ENCODE measurements at places on chromosomes 12 and 14. TPM values are rescaled to one million over a fixed set of nuclear protein-coding genes. Genes with fewer than 3 reads are reported as not detected.
A peak's percentile ranks its signal among the peaks of the same experiment; 100 is the strongest.

DNA sequence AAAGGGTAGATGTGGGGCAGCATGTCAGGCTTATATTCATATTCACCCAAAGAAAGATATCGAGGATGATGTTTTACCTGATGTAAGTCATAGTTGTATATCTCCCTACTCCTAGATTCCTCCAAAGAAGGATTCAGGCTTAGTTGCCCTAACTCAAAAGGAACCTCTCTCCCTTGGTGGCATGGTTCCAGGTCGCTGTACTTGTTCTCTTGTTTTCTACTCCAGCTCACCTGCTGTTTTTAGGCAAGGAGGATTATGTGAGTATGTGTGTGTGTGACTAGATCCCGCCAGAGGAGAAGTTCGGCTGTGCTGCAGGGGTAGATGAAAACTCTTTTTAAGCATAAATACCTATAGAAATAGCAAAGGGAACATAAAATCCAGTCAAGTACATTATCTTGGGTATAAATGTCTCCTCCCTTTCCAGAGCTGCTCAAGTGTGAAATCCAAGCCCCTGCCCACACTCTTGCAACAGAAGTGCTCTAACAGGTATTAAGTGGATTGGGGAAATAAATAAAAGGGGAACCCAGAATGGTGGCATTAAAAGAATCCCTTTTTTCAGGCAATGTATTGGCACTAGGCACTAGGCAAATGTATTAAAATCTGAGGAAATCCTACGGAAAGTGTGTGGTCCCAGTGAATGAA, 375.7 kb downstream of the ZFP36L1 start:
- peaks cover 20% of the 10 kb centered on the region for H3K4me1 ChIP-seq
- no peaks in the 10 kb centered on the region for H3K36me3 ChIP-seq
- no peak overlapping the region for H3K27ac ChIP-seq
- no peaks in the 10 kb centered on the region for H3K27me3 ChIP-seq
- DNase-seq: no peak
- no peak overlapping the region for H3K4me3 ChIP-seq

GRCh38 chr12:49358483-49359141, 8.7 kb upstream of the SPATS2 start:
- peak; percentile 79 for DNase-seq
- H3K27me3 ChIP-seq: peaks cover 37% of the 10 kb centered on the region
- no peak overlapping the region for H3K27ac ChIP-seq
- H3K36me3 ChIP-seq: no peaks in the 10 kb centered on the region

The CLEC7A gene
- not detected for total RNA-seq

- H3K4me3 ChIP-seq: peak overlapping the region; percentile 52
- H3K36me3 ChIP-seq: peaks cover 89% of the 10 kb centered on the region
- no peaks in the 10 kb centered on the region for H3K27me3 ChIP-seq
These were observed 73.1 kb upstream of the GPR68 start for GRCh38 chr14:91317381-91318308.

DNA sequence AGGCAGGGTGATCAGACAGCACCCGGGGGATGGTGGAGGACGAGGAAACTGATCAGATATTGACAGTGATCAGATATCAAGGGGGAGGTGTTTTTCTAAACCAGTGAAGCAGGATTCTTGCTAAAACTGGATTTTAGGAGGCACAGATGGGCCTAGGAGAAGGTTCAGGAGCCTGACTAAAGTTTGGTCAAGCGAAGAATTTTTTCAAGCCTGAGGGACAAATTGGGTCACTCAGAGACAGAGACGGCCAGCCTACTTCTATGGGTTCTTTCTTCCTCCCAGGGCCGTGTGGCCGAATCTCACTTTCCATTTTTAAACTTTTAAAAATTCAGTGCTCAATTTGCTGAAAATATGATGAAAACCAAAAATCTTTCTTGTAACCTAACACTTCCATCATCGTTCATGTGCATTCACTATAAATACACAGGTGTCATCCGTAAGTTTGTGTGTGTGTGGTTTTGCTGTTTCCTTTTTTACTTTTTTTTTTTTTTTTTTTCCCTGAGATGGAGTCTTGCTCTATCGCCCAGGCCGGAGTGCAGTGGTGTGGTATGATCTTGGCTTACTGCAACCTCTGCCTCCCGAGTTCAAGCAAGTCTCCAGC, 68.5 kb downstream of the RIN3 start:
- peak overlapping the region; percentile 82 for H3K27ac ChIP-seq
- H3K36me3 ChIP-seq: peaks cover 87% of the 10 kb centered on the region
- DNase-seq: no peak
- peaks cover 93% of the 10 kb centered on the region for H3K4me1 ChIP-seq
- H3K4me3 ChIP-seq: no peak overlapping the region
